Mucosa of gallbladder (tissue), 1 donor: ENCODE measurements at places on chromosomes 2 and 18. TPM values are rescaled to one million over a fixed set of nuclear protein-coding genes. Genes with fewer than 3 reads are reported as not detected.

DNA sequence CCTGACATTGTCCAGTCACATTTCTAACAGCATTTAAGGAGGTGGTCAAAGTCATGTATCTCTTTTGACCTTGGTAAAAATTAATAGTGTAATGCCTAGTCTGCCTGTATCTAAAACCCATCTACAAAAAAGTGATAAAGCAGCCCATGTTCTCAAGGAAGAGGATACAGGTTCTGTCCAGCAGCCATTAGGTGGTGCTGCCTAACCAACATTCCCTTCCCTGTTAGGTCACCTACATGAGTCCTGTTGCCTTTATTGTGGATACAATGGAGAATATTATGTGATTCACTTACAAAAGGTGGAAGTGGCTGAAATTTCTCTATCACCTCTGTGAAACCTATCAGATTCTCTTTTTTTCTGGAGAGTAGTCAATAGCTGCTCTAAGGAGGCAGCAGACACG lies 52.5 kb downstream of the AQP4 start:
- peak; percentile 32 for DNase-seq

GRCh38 chr2:148602885-148603561 lies 41.5 kb upstream of the EPC2 start:
- DNase-seq: no peak

GRCh38 chr2:187862715-187863114 lies 308.5 kb upstream of the TFPI start:
- no peak for DNase-seq

DNA sequence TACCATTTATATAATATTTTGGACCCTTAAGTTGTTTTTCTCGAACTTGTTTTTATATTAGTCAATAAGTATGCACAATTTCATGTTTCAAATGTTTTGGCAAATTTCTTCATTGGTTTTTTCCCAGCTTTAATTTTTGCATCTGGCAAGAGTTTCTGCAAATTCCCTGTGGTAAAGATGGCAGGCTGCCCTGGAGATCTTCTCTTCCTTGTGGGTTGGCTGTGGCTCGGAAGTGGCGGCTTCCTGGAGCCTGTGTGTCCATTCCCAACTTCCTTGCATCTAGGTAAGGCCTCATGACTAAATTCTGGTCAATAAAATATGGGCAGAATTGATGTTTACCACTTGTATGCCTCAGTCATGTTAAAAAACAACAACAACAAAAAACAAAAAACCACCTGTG lies 818.6 kb downstream of the EPHA4 start:
- no peak for DNase-seq

DNA sequence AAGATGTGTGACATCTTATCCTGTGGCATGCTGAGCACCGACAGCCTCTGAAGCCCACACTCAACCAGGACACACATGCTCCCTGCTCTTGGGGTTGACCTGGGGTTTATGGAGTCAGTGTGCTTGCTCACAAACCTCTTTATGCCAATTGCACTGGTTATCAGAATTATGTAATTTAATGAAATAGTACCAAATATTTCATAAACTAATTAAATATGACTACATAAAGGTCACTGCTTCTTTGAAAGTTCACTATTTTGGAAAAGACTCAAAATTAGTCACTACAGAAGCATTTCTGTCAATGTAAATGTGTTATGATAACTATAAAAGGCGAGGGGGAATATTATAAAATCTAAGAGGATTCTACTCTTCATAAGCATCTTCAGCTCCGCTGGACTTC lies 76.7 kb downstream of the FHOD3 start:
- no peak for DNase-seq

- no peak for DNase-seq
Measured at GRCh38 chr2:55899881-55900280, 23.7 kb downstream of the EFEMP1 start.

GRCh38 chr2:101296371-101296770 lies 12.1 kb downstream of the RNF149 start:
- no peak for DNase-seq

- DNase-seq: no peak
Measured at GRCh38 chr2:20469595-20469994, 22.7 kb downstream of the RHOB start.

GRCh38 chr2:200847269-200847668 lies 17.2 kb downstream of the CLK1 start:
- DNase-seq: no peak

DNA sequence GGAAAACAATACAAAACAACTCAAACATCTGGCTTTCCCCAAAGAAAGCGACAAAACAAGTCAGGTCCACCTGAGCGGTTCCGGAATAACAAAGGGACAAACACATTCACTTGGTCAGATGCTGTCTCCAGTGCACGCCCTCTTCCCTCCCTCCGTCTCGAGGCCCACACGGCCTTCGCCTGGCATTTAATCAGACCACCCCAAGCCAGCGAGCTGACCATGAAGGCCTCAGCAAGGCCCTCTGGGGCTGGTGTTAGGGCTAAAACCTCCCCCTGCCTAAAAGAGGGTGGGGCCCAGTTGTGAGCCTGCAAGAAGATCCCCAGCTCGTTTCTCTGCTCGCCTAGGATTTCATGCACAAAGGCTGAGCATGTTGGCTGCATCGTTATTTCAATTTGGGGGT lies 180.3 kb downstream of the EIPR1 start:
- DNase-seq: no peak

GRCh38 chr2:124988794-124989193 lies 963.7 kb downstream of the CNTNAP5 start:
- no peak for DNase-seq

GRCh38 chr18:33851546-33852078 lies 273.6 kb downstream of the ASXL3 start:
- DNase-seq: no peak

GRCh38 chr2:241506793-241507429 lies 1.5 kb downstream of the STK25 start:
- DNase-seq: no peak

DNA sequence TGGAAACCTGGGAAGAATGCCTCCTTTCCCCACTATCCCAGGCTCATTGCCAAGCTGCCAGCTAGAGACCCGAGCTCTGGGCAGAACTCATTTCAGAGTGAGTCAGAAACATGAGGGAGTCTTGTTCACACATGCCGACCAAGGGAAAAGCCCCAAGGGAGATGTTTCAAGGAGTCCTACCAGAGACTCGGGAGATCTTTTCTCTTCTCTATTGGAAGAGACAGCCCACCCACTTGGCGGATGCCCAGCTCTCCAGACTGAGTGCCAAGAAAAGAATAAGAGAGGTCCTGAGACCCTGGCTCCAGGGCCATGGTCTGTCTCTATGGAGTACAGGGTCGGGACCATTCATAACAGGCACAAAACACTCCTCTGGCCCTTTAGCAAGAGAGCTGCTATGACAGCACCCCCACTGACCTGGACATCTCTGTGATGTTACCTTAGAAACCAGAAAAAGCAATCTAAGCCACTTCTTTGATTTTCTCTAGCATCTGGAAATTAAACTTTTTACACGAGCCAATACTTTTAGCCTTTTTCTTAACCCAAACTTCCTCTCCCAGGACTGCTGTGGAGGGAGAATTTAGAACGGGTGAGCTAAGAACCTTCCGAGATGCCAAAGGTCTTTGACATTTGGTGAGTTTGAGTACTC lies 18.5 kb upstream of the IGFBP5 start:
- DNase-seq: no peak

GRCh38 chr2:45153121-45153520 lies 143.9 kb upstream of the SIX2 start:
- DNase-seq: no peak

- DNase-seq: no peak
Measured at GRCh38 chr2:96353606-96354101, 18.1 kb downstream of the NCAPH start.

GRCh38 chr18:49018554-49019445 lies 68.0 kb upstream of the SMAD7 start:
- DNase-seq: no peak

DNA sequence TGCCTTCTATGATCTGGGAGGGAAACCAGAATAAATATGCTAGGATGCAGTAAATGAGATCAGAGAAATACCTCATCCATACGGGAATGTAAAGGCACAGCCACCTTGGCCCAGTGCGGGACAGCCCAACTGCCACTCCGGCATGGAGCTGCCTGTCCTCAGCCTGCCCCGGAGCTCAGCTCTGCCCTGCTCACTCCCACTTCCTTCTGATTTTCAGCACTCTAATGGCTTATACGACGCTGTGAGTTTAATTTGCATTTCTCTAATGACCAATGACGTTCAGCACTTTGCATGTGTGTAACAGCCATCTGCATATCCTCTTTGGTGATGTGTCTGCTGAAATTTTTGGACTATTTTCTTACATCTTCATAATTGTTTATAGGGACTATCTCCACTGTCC lies 172.5 kb upstream of the RAB6C start:
- no peak for DNase-seq

- no peak for DNase-seq
Measured at GRCh38 chr18:58243401-58243800, 199.4 kb downstream of the NEDD4L start.

DNA sequence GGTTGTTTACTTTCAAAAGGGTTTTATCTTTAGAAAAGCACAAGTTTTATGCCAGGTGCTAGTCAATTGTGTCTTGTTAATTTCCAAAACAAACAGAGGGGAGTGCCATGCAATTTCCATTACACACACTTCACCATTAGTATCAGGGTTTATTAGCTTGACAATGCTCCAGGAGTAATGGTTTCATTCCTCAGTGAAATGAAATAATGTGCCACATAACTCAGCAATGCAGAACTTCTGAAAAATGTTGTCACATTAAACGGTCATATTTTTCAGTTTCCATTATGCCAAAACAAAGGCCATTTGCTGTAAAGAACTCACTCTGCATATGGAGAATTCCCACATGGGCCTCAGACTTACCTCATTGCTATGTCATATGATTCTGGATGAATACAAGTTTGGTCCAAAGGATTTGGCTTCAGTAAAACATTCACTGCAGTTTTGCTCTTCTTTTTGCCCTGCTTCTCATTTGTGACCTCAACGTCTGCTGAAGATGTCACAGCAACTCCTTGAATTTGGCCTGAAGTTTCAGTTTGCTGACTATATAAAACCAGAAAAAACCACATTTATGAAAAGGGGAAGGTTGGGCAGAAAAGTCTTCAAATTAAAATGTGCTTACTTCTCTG lies 198.2 kb downstream of the SRBD1 start:
- DNase-seq: no peak

DNA sequence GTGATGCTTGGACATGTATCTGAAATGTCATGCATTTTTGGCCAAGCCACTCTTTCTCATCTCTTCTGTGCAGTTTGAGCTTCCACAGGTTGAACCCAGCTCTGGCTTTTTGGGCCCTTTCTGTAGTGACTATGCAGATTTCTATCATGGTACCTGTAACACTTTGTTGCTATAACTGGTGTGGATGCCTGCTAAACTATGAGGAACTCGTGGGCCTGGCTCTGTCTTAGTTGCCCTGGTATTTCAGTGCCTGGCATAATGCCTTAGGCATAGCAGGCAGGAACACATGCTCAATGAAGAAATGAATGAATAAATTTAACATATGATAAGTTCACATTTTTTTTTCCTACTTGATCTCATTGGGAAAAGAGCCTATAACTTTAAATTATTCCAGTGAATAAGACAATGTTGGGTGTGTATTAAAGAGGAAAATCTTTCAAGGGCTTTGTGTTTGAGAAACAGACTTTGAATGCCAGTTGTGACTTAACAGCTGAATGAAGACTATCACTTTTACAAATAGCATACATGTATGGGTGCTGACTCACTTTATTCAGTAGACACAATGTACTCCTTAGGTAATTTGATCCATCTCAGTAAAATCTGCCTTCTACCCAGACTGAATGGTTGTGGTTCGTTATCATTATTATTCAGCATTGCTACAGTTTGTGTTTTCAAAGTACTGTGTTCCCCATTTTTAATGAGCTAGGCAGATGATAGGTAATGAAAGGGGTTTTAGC lies 86.4 kb upstream of the MAP4K3 start:
- DNase-seq: no peak

GRCh38 chr2:149184991-149185390 lies 145.4 kb upstream of the LYPD6 start:
- no peak for DNase-seq

GRCh38 chr2:19216676-19217602 lies 141.5 kb downstream of the OSR1 start:
- DNase-seq: no peak

- DNase-seq: peak; percentile 51
Measured at GRCh38 chr2:25982273-25982967, at the start of gene KIF3C. KIF3C (minus strand) TSS chr2:25982497; CDS start chr2:25981917, 580 bp downstream.

DNA sequence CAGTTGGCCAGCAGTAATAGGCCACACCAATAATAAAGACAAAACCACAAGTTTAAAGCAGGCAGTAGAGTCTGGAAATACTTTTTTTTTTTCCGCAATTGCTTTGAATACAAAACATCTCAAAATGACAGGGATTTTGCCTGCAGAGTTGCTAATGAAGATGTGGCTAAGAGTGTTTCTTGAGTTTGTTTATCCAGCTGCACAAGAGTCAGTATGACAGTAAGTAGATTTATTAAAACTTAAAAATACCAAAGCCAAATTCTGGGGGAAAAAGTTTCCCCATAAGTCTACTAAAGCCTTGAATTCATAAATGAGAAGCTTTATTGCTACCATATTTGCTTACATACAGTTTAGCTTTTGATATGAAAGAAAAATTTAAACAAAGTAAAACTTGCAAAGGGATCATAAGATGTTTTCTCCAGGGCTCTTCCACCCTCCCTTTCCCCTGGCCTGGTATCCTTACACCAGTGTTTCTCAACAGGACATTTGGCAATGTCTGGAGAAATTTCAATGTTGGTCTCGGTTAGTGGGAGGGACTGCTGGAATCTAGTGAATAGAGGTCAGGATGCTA lies 3.9 kb upstream of the DSEL start:
- no peak for DNase-seq

DNA sequence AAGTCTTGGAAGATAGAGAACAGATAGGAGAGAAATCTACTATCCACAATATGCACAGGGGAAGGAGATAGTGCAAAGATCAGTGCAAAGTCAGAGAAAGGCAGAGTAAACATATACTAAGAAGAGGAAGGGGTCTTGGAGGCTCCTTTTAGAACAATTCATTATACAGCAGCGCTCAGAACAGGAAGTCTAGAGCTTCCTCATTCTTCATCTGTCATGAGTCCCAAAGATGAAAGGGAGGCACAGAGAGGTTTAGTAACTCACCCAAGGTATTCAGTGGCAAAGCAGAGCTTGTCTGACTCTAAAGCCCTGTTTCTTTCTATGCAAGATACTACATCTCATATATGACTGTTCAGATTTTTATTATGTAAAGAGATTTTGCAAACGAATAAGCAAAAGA lies 1.4 kb downstream of the SP110 start:
- DNase-seq: no peak

DNA sequence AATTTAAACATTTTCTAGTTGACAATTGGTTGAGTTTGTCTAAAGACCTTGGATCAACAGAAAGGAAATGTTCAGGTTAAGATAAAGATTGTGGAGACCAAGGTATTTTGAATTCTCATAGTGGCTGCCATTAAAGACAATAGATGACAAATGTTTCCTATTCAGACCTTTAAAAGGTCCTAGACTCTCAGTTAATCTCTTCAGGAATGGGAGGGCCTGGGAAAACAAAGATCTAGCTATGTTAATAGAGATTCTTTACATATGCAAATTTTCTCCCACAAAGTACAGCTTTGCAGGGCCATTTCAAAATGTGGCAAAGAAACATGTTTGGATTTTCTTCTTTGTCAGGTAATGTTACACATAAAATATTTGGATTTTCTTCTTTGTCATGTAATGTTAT lies 403.9 kb downstream of the SPAG16 start:
- DNase-seq: no peak

Gene IL36RN
- not detected for total RNA-seq

Gene PLGLB1
- 6.3 TPM for total RNA-seq

Gene ASTL
- total RNA-seq: not detected

Gene RGPD3
- 0.14 TPM for total RNA-seq

Gene NDC80
- total RNA-seq: 1.4 TPM

Gene YES1
- total RNA-seq: 46.0 TPM

Gene SS18
- 64.9 TPM for total RNA-seq

Gene UGT1A7
- total RNA-seq: 2.2 TPM

Gene RAD51AP2
- total RNA-seq: not detected

Gene ZDBF2
- 8.7 TPM for total RNA-seq
